Activated CD4-positive, alpha-beta memory T cell treated with anti-CD3 and anti-CD28 coated beads for 36 hours (primary cell): ENCODE measurements at places on chromosomes 5 and 9.
A peak's percentile ranks its signal among the peaks of the same experiment; 100 is the strongest.

DNA sequence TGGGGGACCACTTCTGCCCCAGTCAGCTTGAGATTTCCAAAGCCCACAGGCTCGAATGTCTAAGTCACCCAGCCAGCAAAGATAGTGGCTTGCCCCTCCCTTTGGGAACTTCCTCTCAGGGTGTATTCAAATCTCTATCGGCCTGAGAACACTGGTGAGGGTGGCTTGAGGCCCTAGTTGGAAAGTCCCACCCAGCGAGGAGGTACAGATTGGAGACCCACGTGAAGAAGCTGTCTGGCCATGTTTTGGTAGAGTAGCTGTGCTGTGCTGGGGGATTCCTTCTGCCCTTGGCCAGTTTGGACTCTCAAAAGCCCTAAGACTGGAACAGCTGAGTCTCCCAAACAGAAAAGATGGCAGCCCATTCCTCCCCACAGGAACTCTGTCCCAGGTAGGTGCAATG lies 172.7 kb upstream of the RIOK2 start:
- no peak for DNase-seq

DNA sequence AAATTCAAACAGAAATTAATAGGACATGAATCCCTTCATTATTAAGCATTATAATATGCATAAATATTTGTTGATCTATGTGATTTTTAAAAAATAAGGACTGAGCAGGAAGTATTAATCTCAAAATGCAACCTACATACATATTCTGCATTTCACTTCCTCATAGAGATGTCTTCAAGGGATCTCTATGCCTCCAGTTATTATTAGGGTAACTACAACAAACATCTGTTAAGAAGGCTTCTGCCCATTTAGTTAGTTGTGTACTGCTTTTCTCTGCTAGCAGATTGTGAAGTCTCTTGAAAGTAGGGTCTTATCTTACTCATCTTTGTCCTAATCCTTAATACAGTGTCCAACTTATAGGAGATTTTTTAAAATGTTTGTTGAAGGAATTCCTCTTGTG lies 414.1 kb downstream of the ACTL7B start:
- DNase-seq = no peak

- no peak for DNase-seq
Measured at GRCh38 chr5:112070022-112070421, 313.0 kb upstream of the NREP start.

- DNase-seq = no peak
Measured at GRCh38 chr9:133945314-133945975, 46.7 kb downstream of the VAV2 start.

- DNase-seq = no peak
Measured at GRCh38 chr9:119533504-119533903, 164.3 kb upstream of the BRINP1 start.

DNA sequence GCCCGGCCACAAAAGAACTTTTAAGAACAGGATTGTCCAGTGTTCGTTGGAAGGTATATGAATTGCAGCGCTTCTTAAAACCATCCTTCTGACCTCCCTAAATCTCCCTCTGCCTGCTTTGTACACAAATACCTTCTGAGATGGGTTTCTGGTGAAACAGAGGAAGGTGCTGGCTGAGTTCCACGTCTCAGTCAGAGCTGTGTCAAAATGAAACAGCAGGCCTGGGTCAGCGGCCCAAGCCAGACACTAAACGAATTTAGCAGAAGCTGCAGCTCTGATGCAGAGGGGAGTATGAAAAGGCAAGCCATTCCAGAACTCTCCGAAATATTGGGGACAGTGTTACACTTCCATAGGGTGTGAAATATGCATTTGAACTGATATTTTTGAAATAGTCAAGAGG lies 37.8 kb upstream of the CRB2 start:
- DNase-seq = peak; percentile 44

DNA sequence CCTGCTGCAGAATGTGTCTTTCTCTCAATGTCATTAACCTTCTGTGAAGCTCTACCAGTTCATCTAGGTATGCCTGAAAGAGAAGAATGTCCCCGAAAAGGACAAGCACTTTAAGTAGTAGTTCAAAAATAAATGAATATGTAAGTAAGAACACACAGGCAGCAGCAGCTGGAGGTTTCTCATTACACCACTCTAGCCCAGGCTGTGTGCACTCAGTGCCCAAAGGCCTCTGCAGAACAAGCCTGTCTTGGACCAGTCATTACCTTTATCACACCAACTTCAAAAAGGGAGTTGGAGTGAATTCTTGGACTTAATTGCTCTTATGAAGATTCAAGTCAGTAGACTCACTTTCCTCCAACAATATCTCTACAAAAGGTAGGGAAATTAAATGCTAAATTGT lies 268.8 kb downstream of the MLLT3 start:
- no peak for DNase-seq

GRCh38 chr5:137448868-137449267 lies 50.3 kb downstream of the SPOCK1 start:
- DNase-seq = no peak

DNA sequence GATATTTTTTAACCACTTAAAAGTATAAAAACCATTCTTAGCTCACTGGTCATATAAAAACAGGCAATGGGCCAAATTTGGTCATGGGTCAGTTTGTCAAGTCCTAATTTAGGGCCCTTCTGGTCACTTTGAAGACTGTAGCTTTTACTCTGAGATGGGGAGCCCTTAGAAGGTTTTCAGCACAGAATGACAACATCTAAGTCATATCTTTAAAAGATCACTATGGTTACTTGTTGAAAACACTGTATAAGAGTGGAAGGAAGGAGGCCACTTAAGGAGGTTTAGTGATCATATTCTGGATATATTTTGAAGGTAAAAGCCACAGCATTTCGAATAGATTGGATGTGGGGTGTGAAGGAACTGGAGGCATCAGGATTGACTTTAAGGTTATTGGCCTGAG lies 76.7 kb downstream of the STRBP start:
- DNase-seq = no peak

DNA sequence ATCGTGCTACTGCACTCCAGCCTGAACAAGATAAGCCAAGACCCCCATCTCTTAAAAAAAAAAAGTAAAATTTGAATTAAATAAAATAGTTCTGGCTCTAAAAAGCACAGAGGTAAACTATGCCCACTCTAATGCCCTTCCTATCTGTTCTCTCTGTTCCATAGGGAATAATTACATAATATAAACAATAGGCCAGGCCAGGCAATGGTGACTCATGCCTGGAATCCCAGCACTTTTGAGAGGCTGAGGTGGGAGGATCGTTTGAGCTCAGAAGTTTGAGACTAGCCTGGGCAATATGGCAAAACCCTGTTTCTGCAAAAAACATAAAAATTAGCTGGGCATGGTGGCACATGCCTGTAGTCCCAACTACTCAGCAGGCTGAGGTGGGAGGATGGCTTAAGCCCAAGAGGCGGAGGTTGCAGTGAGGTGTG lies 47.4 kb downstream of the MYO10 start:
- no peak for DNase-seq

GRCh38 chr5:133343196-133343595 lies 269.1 kb downstream of the FSTL4 start:
- DNase-seq = no peak

DNA sequence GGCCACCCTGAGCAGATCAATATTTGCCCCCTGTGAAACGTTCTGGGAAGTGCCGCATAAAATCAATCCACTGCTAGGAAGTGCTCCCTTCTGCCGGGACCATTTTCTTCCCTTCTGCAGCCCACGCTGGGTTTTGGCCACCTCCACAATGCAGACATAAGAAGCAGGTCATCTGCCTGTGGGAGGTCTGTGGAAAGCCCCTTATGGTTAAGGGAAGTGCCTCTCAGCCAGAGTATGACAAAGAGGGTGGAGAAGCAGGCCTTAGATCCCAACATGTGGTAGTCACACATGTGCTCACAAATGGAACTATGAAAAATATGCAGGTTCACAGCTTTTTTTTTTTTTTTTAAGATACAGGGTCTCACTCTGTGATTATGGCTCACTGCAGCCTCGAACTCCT lies 82.8 kb downstream of the SLC1A3 start:
- DNase-seq = no peak

DNA sequence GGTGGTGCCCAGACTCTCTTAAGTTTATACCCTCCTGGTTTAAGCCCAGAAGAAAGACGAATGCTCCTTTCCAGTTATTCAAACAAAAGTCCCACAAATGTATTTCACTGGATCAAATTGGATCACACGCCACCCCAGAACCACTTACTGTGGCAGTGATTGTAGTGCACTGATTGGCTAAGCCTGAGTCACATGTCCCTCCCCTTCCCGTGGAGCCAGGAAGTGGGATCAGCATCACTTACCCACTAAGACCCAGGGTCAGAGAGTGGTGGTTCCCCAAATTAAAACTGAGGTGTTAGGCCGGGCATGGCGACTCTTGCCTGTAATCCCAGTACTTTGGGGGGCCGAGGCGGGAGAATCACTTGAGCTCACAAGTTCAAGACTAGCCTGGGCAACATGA lies 29.5 kb upstream of the CCDC180 start:
- DNase-seq = no peak

GRCh38 chr9:34554211-34555001 lies 31.6 kb upstream of the ENHO start:
- no peak for DNase-seq

- no peak for DNase-seq
Measured at GRCh38 chr5:90227683-90228082, 181.9 kb downstream of the CETN3 start.

DNA sequence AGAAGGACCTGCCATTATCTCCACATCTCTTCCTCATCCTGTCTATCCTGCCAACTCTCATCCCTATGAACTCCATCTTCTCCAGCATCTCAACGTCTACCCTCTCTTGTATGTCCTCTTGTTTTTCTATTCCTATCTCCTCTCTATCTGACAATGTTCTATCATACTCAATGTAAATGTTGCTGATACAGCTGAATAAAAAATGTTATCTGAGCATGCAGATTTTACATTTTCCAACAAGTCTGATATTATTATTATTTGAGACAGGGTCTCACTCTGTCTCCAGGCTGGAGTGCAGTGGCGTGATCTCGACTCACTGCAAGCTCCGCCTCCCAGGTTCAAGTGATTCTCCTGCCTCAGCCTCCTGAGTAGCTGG lies 56.0 kb upstream of the RAI14 start:
- no peak for DNase-seq

DNA sequence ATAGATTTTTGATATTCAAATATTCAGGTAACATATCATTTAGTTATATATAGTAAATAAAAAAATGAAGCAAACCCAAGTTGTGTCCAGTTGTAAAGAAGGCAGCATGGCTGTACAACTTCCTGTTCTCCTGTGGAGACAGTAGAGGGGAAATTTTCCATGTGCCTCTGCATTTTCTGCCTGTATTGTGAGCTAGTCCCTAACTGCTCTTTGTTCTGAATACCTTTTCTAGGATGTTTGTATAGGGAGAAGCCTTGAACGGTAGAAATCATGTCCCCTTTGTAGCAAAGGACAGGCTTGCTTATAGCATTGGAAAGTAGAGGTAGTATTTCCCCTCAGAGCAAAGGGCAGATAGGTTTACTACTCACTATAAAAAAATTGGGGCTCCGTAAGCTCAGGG lies 13.3 kb upstream of the RPS23 start:
- no peak for DNase-seq

- no peak for DNase-seq
Measured at GRCh38 chr9:70438341-70438928, 24.0 kb upstream of the KLF9 start.

DNA sequence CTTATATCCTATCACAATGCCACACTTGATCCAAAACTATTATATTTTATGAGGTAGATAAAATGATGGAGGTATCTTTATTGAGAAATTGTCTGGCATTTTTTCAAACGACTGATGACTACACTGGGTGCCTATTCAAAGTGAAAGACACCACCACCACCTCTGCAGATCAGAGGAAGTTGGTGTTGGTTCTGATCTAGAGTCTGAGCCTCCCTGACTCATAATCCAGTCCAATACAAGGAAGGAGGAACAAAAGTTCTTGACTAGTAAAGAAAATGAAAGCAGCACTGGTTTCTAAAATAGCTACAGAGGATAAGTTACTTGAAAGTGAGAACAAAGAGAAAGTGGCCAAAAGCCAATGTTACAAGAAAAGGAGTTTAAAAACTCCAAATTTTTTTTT lies 139.9 kb downstream of the RFX3 start:
- DNase-seq = peak; percentile 65

DNA sequence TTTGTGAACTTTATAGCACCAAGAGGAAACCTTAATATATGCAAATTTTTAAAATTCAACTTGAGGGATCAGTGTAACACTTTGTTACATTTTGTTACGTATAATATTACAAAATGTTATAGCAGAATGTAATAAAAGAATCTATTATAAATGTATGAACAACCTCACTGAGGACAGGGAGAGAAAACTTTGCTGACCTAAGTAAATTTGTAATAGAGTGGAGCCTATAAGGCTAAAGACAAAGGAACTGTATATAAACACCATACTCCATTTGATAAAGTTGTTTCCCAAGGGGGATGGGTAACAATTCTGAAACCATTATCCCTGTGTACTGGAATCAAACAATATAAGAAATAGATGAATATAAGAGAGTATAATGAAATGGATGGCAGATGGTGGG lies 77.3 kb downstream of the ANGPTL2 start:
- DNase-seq = no peak

DNA sequence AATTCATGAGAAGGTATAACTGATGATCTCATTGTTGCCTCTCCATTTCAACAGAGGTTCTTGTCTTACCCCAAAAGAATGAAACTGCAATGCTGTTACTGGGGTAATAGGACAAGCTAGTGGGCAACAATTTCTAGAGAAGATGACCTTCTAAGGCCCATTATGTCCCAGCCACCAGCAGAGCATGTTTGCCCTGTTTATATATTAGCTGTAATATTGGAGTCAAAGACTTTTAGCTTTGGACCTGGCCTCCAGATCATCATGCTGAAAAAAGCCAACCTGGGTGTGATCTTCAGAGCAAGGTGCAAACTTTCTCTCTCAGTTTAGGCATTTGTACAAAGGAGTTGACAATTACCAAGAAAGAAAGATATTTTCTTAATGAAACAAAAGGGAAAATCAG lies 3.4 kb downstream of the ALDOB start:
- DNase-seq = no peak

DNA sequence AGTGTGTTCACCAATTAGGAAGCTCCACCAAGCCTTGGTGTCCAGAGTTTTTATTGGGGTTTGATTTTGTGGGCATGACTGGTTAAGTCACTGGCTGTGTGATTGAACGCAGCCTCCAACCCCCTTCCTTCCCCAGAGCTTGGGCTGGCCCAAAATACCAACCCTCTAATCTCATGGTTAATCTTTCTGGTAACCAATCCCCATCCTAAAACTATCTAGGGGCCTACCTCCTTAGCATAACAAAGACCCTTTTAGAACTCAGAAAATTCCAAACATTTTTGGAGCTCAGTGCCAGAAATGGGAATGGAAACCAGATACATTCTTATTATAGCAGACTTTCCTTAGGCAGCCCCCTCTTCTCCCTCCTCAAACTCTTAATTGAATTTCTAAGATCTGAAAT lies 35.9 kb upstream of the HRH2 start:
- DNase-seq = no peak

GRCh38 chr5:20088361-20088760 lies 100.4 kb upstream of the CDH18 start:
- DNase-seq = no peak

- DNase-seq = no peak
Measured at GRCh38 chr5:133995883-133996563, 8.8 kb downstream of the VDAC1 start.

GRCh38 chr9:120177121-120177520 lies 402.8 kb downstream of the CDK5RAP2 start:
- DNase-seq = no peak
